NCI-H446 treated with DMSO at 0.1 percent for 48 hours (cell line): ENCODE measurements at places on chromosomes 7 and 10.

- peak; percentile 6 for DNase-seq
Measured at GRCh38 chr10:63491588-63492316, 26.0 kb upstream of the JMJD1C start.

- no peak for DNase-seq
Measured at GRCh38 chr7:14714161-14714728, 188.3 kb downstream of the DGKB start.

- DNase-seq, result no peak
Measured at GRCh38 chr10:49457686-49458085, 61.8 kb upstream of the DRGX start.

- DNase-seq, result no peak
Measured at GRCh38 chr10:13956826-13957225, 370.1 kb downstream of the PRPF18 start.

- no peak for DNase-seq
Measured at GRCh38 chr10:118729641-118730258, 25.0 kb downstream of the CACUL1 start.

- no peak for DNase-seq
Measured at GRCh38 chr7:128714701-128715495, 24.3 kb upstream of the CALU start.

DNA sequence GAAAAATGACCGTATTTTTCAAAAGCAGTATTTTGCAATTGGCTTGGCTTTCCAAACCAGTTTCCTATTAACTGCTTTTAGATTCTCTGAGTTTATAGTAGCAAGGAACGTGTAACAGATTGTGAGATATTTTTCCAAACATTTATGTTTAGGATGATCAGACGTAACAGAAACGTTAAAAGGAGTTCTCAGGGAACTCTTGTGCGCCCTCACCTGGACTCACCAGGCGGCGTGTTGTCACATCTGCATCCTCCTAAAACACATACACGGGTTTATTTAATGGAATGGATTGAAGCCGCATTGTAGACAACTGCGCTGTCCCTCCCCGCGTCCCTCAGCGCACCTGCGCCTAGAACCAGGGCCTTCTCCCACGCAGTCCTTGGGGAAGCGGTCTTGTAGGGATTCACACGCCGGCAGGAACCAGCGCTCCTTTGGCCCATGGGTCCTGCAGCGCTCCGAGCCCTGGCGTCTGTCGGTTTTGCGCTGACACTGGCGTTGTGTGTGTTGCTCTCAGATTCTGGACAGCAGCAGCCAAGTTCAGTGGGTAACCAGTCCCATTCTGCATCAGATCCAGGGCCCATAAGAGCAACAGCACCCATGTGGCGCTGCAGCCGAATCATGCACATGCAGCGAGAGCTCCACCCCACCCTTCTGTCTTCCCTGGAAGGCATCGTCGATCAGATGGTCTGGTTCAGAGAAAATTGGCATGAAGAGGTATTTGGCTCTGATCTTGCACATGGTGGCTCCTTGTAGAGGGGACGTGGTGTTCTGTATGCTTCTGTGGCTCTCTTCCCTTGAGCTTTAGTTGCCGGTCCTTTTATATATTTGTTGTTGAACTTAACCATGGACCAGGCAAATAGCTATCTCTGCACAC, 114.9 kb downstream of the TRRAP start:
- no peak for DNase-seq

DNA sequence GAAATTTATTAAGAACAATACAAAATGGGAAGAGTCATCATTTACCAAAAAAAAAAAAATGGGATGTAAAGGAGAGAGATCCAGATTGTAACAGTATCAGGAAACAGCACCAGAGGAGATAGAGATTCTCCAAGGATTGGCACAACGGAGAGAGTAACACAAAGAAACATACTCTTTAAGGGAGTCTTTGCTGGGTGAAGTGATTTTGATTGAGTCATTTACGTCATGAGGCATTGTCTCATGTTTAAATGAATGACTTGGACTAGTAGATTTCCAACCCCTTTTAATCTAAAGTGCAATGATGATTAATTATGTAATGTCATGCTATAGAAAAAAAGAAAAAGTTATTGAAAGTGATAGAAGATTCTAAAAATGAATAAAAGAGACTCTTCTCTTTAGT, 68.8 kb downstream of the ITGB8 start:
- no peak for DNase-seq

DNA sequence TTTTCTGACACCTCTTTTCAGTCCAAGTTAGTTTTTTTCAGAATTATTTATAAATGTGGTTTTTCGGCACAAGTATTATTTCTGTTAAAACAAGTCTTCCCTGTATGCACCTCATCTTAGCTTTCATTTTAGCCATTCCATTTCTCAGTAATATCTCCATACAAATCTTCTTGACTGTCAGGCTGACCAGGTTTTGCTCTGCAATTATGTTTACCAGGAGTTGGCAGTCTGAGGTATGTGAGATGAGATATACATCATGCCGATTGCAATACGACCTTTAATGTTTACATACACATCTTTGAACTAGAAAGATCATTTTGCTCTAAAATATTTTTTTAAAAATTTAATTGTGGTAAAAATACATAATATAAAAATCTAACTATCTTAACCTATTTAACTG, 209.8 kb downstream of the GPR158 start:
- DNase-seq, result no peak

GRCh38 chr10:11154333-11154732, 136.7 kb downstream of the CELF2 start:
- DNase-seq, result no peak

DNA sequence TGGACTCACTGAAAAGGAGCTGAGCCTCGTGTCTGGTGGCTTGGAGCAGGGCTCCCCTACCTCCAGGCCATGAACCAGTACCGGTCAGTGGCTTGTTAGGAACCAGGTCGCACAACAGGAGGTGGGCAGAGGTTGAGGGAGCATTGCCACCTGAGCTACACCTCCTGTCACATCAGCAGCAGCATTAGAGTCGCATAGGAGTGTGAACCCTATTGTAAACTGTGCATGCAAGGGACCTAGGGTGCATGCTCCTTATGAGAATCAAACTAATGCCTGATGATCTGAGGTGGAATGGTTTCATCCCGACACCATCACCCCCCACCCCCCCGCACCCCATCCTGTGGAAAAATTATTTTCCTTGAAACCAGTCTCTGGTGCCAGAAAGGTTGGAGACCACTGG, 50.4 kb downstream of the TSPAN15 start:
- DNase-seq, result no peak

DNA sequence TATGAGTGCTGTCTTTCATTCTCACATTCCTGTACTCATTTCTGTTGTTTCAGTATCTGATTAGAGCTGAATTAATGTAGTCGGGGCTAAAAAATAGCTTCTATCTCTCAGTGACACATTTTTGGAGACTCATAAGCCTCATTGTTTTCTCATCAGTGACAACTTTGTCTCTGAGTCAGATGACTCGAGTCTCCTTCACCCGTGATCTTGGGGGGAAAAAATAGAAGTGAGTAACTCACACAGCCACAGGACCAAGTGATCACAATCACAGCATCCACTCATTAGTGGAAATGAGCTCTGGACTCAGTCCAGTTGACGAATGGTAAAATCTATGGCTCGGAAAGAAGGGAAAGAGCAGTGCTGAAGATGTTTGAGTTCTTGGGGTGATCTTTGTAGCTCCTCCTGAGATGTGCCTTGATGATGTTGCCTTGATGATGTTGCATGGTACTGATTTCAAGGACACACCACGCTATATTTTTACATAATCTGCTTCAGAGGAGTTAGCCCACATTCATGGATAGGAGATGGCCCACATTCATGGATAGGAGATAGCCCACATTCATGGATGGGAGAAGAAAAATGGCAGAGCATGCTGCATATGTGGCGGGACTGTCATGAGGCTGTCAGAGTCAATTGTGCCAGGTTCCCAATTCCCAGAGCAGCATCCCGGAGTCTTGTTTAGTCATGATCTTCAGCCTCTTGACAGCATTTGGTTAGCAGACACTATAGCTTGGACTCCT, 214.7 kb downstream of the CELF2 start:
- DNase-seq, result no peak

GRCh38 chr10:34397324-34397723, 417.8 kb downstream of the PARD3 start:
- no peak for DNase-seq

- no peak for DNase-seq
Measured at GRCh38 chr7:63925262-63925625, 73.4 kb upstream of the ZNF722 start.

GRCh38 chr7:157401567-157402387, 65.0 kb downstream of the DNAJB6 start:
- DNase-seq, result no peak

- no peak for DNase-seq
Measured at GRCh38 chr7:157496416-157497275, 159.8 kb downstream of the DNAJB6 start.

DNA sequence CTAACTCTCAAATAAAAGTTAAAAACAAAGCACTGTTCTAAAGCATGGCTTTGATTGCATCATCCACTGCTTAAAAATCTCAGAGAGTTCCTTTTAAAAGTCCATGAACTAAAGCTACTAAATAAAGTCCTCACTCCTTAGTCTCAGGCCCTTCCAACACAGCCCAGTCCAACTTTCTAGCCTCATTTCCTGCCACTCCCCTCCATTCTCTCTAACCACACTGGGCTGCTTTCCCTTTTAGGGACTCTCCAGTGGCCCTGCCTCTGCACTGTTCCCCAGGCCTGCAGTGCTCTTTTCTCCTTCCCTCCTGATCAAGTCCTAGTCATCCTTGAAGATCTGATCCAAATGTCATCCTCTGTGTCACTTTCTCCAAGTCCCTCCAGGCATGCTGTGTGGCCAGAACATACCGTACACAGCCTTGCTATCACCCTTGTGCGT, 56.9 kb upstream of the PPP1R3C start:
- no peak for DNase-seq

- DNase-seq, result peak; percentile 71
Measured at GRCh38 chr7:105589356-105590077, 8.2 kb upstream of the EFCAB10 start.

DNA sequence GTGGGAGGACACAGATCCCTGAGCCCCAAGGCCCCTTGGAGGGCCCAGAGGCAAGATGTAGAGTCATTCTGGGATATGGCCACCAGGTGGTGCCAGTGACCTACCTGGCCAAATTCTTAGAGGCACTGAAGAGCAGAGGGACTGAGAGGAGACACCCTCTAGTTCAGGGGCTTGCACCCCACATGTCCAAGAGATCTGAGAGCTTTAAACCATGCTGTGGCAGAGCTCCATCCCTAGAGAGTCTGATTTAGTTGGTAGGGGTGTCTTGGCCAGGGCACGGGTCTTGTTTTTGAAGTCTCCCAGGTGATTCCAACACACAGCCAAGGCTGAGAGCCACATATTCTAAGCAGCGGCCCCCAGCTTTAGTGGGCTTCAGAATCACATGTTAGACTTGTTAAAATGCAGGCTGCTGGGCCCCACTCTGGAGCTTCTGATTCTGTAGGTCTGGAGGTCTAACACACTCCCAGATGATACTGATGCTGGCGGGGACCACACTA, 52.5 kb downstream of the PRF1 start:
- DNase-seq, result no peak

DNA sequence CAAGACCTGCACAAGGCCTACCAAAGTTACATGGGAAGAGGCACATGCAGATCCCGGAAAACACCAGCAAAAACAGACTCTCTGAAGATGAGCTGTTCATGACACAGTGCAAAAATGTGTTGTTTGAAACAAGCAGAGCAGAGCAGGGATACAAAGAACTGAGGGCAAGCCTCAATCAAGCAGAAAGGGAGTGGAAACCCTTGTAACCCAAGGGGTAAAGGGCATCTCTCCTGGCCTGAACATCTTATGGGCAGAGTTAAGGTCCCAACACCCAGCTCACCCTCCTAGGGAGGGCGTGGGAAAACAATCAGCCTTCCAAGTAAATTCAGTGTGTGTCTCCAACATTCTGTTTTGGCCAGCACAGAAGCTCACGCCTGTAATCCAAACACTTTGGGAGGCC, 10.5 kb downstream of the PSPH start:
- DNase-seq, result no peak

DNA sequence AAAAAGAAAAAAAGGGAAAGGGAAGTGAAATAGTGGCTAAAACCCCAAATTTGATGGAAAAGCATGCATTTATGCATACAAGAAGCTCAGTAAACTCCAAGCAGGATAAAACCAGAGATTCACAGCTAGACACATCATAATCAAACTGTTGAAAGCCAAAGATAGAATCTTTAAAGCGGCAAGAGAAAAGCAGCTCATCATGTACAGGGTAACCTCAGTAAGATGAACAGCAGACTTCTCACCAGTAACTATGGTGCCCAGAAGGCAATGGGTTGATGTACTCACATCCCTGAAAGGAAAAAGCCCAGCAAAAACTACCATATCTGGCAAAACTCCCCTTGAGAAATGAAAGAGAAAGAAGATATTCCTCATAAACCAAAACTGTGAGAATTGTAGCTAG, 60.4 kb downstream of the TPST1 start:
- no peak for DNase-seq

DNA sequence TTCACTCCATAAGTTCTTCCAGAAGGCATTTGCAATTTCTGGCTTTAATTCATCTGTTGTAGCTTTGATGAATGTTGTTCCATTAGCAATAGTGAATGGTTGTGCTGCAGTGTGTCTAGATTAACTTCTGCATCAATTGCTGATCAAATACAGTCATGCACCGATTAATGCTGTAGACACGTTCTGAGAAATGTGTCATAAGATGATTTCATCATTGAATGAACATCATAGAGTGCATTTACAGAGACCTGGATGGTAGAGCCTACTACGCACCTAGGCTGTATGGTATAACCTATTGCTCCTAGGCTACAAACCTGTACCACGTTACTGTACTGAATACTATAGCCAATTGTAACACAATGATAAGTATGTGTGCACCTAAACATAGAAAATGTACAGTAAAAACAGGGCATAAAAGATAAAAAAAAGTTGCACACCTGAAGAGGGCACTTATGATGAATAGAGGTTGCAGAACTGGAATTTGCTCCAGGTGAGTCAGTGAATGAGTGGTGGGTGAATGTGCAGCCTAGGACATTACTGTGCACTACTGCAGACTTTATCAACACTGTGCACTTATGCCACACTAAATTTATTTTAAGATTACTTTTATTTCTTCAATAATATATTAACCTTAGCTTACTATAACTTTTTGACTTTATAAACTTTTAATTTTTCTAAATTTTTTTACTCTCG, 170.7 kb downstream of the HERPUD2 start:
- no peak for DNase-seq

DNA sequence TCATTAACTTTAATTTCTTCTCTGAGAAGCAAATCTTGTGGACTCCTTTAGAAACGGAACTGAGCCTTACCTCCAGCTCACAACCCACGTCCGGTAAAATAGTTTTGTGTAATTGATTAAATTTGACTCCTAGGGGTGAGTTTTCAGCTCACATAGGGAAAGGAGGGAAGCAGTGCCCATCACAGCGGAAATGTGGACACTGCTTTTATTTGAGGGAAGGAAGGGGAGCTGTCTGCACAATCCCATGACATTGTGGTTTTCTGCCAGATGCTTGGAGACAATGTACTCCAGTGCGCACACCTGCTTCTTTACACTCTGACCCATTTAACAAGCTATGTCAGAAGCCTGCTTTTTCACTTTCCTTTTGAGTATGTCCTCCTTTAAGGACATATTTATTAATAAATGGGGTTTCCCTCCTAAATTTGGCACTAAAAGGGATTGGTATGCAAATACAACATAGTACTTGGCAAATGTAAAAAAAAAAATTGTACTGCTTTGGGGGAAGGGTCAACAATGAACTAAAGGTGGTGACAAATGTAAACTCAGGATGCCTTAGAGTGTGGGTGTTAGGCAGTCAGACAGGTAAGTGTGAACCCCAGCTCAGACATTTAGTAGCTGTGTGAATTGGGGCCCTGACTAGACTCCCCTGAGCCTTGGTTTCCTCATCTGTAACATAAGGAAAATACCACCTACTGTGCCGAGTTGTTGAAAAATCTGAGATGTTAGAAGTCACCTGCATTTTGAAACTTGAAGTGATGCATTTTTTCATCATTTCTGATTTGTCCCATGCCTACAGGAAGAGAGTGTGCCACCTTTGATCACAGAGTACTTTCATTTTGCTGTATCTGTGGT, 90.2 kb upstream of the KLF6 start:
- no peak for DNase-seq
